ENCODE measurements at places on chromosomes 4 and X.

- DNase-seq, result no peak
Observed at GRCh38 chr4:47786958-47787370, 50.9 kb downstream of the CORIN start.

GRCh38 chr4:189021831-189022230 lies 882.6 kb downstream of the TRIML1 start:
- DNase-seq, result no peak

- no peak for DNase-seq
Observed at GRCh38 chr4:67499799-67500198, 45.5 kb downstream of the CENPC start.

DNA sequence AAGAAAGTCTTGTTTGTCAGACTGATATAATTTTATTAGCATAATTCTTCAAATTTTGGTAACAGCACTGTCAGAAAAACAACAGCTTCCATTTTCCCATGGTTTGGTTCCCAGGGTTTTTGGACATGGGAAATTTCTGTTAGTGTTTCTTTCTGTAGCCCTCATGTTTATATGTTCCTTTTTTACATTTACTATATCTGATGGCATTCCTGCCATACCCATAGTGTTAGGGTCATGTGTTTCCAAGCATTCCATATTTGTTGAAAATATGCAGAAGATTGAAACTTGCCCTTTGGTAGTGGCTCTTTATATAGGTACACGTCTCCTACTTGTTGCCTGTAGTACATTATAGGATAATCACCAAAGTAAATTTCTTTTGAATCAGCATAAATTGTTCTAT lies 65.8 kb downstream of the PDLIM5 start:
- no peak for DNase-seq

DNA sequence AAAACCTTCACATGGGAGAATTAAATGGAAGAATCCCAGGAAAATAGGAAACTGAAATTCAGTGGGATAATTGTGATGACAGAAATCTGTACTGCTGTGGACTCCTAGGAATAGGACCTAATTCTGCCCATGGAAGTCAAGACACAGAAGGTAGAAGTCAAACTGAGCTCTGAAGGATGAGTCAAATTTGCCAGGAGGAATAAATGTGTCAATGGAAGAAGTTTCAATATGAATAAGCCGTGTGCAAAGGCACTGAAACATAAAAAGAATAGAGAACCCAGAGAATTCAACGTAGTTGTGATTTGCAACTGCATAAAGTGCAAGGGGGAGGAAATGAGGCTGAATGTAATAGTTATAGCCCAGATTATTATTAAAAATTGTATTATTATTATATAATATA lies 11.6 kb downstream of the ENAM start:
- DNase-seq, result no peak

DNA sequence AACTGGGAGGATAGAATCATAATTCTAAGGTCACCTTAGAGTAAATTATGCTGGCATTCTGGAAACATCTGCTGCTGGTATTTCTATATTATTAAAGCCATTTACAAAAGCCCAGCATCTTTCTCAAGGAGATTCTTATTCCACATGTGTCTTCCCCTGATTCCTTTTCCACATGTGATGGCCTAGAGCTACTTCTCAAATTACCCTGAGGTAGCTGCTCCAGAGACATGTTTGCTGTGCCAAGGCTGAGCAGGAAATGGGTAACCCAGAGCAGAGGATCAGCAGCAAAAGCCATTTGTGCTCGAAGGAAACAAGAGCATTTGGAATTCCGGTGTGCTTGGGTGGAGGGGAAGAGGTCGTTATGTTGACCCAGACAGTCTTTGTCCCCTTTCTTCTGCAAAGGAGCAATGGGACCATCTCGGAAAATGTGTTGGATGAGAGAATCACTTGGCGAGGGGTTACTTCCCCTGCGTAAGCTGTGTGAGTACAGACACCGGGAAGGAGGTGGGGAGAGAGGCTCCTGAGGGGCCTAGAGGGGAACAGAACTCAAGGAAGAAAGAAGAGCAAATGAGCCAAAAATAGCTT lies 24.6 kb downstream of the TSC22D3 start:
- no peak for DNase-seq

Measured in activated CD4-positive, alpha-beta T cell treated with anti-CD3 and anti-CD28 coated beads, Interleukin-2, amount 50 U/mL, for 1 hour (primary cell).